Left lung (tissue), 14 donors: ENCODE measurements at places on chromosomes 1 and 21. TPM values are rescaled to one million over a fixed set of nuclear protein-coding genes. Genes with fewer than 3 reads are reported as not detected.

Gene TMEM82
- 0.15 TPM for polyA plus RNA-seq

Gene ZNF593OS
- polyA plus RNA-seq = 2.2 TPM

DNA sequence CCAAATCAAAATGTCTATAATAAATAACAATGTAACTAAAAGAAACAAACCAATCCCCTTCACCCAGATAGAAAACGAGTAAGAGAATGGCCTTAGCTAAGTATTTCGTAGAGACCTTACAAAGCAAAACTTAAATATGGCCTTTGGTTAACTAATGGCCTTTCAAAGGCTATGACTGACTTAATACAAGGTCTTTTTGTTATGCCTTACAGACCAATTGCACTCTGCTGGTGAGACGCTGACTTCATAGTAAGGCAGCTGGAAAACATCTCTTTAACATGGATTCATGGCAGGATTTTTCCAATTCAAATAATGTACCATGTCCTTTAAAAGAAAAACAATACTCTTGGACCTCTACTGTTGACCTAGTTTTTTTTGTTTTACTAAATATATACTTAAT, 15.8 kb upstream of the TBCE start:
- H3K36me3 ChIP-seq = no peaks in the 10 kb centered on the region
- H3K27ac ChIP-seq = no peak overlapping the region
- H3K4me3 ChIP-seq = no peak overlapping the region
- no peaks in the 10 kb centered on the region for H3K27me3 ChIP-seq
- DNase-seq = no peak

GRCh38 chr1:200039849-200040474, 12.5 kb downstream of the NR5A2 start:
- H3K27me3 ChIP-seq = peaks cover 100% of the 10 kb centered on the region
- H3K4me1 ChIP-seq = peaks cover 13% of the 10 kb centered on the region
- H3K36me3 ChIP-seq = no peaks in the 10 kb centered on the region
- peak overlapping the region; percentile 50 for H3K4me3 ChIP-seq

DNA sequence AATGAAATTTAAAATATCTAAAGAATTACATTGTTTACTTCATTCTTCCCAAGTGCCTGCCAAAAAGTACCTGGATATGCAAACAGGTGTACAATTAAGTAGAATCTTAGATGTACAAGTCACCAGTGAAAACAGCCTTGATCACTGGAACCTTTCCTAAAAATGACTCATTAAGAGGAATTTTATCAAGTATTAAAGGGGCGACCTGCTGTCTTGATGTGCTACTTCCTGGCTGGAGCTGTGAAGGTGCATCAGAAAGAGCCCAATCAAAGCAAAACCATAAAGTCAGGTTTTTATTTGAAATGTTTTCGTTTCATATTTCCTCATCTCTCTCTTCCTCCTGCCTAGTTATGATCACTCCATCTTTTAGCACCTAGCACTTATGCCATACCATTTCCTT, 33.4 kb downstream of the IFI44 start:
- no peaks in the 10 kb centered on the region for H3K4me1 ChIP-seq
- no peaks in the 10 kb centered on the region for H3K27me3 ChIP-seq
- H3K27ac ChIP-seq = no peak overlapping the region
- no peaks in the 10 kb centered on the region for H3K36me3 ChIP-seq

DNA sequence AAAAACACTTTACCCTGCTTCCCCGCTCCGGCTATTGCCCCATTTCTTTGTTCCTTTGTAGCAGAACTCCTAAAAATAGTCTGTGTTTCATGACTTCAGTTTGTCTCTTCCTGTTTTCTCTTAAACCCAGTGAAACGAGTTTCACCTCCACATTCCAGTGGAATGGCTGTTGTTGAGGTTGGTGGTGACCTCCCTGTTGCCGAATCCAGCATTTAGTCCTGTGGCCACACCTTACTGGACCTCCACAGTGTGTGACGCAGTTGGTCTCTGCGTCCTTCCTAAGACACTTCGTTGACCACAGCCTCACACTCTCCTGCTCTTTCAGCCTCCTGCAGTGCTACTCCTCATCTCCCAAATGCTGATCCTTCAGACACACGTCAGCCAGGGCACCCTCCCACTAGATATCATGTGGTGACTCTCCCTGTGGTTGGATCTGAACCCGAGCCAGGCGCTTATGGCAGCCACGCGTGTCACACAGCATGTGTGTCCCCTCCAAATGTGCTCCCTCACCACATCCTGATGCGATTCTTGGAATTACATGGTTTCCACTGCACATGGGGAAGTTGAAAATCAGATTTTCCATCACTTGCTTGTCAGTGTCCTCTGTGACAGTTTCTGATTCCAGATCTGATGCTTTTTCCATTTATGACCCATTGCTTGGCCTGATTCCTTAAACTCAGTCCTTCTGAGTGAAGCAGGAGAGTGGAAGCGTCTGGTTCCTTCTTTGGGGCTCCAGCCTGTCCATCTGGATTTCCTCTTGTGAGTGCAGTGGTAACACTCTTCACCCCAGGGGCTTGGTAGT, 99.1 kb upstream of the ARTN start:
- no peaks in the 10 kb centered on the region for H3K27me3 ChIP-seq
- H3K27ac ChIP-seq = peak overlapping the region; percentile 74
- DNase-seq = no peak
- H3K4me1 ChIP-seq = peaks cover 50% of the 10 kb centered on the region
- no peak overlapping the region for H3K4me3 ChIP-seq
- H3K36me3 ChIP-seq = no peaks in the 10 kb centered on the region
